Foreskin keratinocyte (primary cell): ENCODE measurements at places on chromosomes 11 and 22. TPM values are rescaled to one million over a fixed set of nuclear protein-coding genes. Genes with fewer than 3 reads are reported as not detected.

KCNE3 gene
- total RNA-seq: 0.07 TPM in 2 replicates

ARHGEF17 gene
- 8.7 and 9.7 TPM in 2 replicates for total RNA-seq

FHIP1B gene
- 13.9 and 16.8 TPM in 2 replicates for total RNA-seq

GRCh38 chr22:43637275-43638260 is 174.5 kb downstream of the EFCAB6 start:
- DNase-seq: no peak

DNA sequence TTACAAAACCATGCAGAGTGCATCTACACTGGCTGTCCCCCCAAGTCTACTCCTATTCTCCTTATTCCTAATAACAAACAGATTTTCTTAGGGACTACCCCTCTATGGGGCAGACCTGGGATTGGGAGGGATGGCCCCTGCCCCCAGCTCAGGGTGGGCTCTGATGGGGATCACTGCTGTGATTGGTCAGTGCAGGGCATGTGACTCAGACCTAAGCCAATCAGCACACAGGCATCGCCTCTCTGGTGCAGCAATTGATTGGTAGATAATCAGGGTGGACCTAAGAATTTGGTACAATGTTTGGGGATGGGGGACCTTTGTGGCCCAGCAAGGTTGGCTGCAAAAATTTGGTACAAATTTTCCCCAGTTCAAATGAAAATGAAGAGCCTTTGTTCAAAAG is 57.2 kb upstream of the SHANK2 start:
- DNase-seq: no peak

- DNase-seq: no peak
Observed at GRCh38 chr22:37161443-37161842, 11.7 kb upstream of the IL2RB start.

GRCh38 chr22:25404556-25404927 is 159.9 kb upstream of the GRK3 start:
- no peak for DNase-seq
